ENCODE measurements at places on chromosomes 3 and 15.

- DNase-seq, result no peak
Measured at GRCh38 chr15:39471785-39472574, 108.9 kb upstream of the THBS1 start.

DNA sequence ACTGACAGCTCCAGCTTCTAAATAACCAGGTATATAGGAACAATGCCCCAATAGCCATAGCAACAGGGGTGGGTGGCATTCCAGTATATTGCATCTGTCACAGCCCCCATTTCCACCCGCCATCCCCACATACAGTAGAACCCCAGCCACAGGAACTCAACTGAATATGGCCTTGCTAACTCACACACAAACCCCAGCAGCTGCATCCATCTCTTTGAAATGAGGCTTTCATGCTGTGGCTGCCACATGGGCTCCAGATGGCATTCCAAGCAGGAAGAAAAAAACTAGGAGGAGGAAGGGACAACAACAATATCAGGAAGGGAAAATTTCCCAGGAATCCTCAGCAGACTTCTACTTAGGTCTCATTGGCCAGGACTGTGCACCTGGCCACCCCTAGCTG is 54.6 kb downstream of the CCR3 start:
- DNase-seq, result no peak

DNA sequence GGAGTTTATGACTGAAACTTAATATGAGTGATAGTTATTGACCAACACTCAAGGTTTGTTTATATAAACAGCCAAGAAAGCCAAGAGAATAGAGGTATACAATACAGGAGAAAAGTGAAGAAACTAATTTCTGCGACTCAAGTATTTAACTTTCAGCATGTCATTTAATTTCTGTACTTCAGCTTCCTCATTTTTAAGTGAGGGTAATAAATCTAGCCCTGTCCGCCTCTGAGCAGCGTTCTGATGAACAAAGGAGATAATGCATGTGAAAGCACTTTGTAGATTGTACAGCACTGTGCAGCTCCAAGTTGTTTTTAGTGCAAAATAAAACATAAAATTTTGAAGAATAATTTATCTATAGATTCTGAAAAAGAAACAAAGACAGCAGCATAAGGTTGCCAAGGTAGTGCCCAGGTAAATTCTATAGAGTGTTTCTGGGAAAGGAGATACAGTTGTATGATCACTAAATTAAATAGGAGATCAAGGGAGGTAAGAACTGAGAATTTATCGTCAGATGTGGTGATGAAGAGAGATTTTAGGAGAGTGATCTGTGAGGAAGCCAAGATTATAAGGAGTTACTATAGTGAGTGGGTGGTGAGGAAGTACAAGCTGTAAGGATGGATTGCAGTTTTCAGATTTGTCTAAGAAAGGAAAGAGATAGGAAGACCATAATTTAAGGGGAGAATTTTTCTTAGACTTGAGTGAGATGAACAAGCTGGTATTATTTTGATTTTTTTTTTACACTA is 71.3 kb downstream of the RASA2 start:
- peak; percentile 83 for DNase-seq

DNA sequence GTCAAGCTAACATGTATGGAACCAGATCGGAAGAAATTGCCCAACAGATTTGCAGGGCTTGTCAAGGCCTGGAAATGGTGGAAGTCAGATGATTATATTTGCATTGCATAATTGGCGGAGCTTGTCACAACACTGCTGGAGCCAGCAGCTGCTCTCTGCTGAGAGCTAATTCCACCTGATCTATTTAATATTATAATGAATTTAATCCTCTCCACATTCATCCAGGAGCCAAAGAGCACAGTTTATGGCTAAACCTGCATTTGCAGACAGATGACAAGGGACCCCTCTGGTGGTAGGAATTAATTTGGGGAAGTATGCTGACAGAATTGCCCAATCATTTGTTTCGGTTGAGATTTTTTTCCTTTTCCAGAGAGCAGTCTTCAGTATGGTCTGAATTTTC is 730.2 kb downstream of the TUSC7 start:
- DNase-seq, result peak; percentile 67

DNA sequence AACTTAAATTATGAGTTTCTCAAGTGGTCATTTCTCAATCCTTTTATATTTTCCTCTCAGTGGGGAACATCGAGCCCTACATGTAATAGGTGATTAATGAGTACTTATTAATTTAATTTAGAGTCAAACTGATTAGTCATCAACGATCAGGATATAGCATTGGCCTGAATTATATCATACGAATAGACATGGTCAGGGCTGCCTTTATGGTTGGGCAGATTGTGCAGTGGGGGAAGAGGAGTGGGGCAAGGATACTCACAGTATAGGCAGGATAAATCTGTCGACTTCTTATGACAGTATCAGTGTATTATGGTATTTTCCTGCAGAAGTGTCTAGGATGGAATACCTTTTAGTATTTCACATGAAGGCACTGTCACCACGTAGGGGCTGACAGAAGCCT is 27.0 kb downstream of the C2CD4A start:
- DNase-seq, result no peak

DNA sequence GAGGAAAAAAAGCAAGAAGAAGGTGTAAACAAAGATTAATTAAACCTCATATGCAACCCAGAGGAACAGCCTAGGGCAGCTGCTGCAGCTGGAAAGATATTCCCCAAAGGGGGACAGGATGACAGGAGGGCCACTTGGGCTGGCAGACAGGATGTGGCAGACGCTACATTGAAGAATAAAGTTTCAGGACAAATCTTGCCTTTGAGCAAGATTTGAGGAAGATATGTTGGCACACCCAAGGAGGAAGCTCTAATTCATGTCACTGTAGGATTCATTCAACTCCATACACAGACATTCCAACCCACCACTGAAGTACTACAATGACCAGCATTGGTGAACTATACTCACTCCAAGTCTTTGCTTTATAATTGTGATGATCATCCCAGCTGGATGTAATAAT is 504.0 kb downstream of the SHQ1 start:
- DNase-seq, result no peak

- DNase-seq, result peak; percentile 22
Measured at GRCh38 chr15:70762469-70763119, 764 bp downstream of the UACA start.

- no peak for DNase-seq
Measured at GRCh38 chr3:171282041-171282440, 178.2 kb downstream of the TNIK start.

GRCh38 chr15:76483018-76483417 is 146.4 kb downstream of the ISL2 start:
- no peak for DNase-seq

- no peak for DNase-seq
Measured at GRCh38 chr3:66140743-66141372, 79.9 kb upstream of the SLC25A26 start.

DNA sequence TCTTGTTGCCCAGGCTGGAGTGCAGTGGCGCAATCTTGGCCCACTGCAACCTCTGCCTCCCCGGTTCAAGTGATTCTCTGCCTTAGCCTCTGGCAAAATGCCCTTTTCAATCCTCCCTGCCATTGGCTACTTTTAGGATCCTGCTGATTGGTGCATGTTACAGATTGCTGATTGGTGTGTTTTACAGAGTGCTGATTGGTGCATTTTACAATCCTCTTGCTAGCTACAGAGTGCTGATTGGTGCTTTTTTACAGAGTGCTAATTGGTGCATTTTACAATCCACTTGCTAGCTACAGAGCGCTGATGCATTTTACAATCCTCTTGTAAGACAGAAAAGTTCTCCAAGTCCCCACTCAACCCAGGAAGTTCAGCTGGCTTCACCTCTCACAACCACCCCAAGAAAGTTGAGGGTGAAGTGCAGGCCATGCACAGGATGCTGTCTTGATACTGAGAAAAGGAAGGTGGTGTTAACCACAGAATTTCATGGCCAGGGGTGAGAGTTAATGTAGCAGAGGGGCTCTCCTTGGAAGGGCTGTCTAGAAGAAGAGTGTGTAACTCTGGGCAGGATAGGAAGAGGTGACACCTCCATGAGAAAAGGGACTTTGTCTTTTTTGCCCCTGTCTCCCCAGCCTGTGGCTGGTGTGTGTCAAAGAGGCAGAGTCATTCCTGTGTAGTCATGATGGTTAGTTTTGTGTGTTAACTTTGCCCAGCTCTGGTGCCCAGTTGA is 145.9 kb downstream of the APBA2 start:
- DNase-seq, result no peak

DNA sequence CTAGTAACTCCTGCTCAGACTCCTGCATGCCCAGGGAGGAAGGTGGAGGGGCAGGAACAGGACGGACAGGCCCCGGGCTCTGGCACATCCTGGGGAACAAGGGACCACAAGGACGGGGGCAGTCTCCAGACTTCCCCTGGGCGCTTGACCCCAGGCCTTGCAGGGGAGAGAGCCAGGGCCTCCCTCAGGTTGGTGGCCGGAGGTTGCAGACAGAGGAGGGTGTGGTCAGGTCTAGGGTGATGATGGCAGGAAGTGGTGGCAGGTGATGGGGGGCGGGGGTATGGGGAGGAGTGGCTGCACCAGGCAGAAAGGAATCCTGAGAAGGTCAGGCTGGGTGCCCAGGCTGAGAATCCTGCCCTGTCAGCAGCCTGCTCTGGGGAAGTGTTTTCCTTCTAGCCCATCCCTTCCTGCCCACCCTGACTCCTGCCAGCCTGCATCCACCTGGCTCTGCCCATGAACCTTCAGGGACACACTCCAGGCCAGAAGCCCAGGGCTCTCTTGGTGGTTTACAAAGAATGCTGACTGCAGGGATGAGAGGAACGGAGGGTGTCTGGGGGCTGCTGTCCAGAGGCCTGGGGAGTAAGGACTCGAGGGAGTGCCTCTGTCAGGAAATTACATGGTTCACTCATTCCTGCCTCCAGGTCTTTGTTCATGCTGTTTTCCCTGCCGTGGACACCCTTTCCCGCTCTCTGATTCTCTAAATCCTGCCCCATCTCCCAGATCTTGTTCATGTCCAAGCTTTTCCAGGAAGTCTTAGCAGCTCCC is 15.8 kb downstream of the LOXL1 start:
- DNase-seq, result no peak

- no peak for DNase-seq
Measured at GRCh38 chr3:31919528-31919927, 61.5 kb downstream of the OSBPL10 start.

- DNase-seq, result no peak
Measured at GRCh38 chr3:18441551-18441950, 16.4 kb upstream of the SATB1 start.
